ENCODE measurements at places on chromosomes 3 and 15.

DNA sequence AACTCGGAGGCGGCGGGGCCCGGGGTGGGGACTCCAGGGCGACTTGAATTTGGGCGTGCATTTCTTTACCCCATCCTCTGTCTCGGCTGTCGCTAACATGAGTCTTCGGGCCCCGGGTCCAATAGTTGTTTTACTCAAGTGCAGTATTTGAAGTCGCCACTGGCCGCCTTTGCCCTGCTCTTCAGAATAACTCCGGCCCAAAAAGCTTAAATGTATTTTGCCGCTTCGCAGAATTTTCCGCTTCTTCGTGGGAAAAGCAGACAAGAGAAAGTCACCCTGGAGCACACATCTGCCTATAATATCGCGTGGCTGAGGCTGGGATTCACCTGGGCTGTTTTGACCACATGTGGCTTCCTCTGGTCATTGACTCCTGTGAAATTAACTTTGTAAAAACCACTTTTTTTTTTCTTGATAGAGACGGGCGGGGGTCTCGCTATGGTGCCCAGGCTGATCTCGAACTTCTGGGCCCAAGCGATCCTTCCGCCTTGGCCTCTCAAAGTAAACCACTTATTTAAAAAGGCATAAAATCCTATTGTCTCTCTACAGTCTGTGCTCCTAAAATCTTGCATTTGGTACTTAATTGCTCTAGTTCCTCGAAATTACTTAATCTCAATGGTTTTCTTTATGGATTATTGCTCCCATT, 676 bp downstream of the CNOT10 start:
- DNase-seq = no peak

DNA sequence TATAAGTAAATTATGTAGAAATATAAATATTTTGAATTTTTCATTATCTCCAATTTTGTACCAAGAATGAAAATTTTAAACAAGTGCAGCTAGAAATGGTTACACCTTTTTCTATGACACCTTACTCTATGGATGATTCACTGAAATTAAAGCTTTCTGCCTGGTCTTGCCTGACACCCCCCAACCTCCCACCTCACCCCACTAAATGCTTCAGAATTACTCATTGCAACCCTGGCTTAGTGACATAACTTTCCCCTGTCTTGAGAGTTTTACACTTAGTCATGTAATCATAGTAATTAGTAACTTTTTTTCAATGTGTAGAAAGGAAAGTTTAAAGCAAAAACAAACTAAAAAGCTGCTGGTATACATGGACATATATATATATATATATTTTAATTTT, 42.0 kb upstream of the MEIS2 start:
- no peak for DNase-seq

DNA sequence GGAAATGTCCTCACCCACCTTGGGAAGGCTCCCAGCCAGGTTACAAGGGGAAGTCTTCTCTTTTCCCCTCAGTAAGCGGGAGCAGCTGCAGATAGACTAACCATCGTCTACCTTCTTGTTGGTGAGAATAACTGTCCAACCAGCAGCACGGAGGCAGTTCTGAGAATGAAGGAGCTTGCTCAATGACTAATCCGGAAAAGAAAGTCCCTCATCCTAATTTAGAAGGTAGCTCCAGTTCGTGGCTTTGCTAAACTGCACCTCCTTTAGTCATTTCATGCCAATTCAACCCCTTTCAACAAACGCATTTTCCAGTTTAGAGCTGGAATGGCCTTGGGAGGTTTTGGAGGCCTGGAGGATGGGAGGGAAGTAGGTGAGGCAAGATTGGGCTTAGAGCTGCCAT, 527.4 kb upstream of the PROK2 start:
- no peak for DNase-seq

DNA sequence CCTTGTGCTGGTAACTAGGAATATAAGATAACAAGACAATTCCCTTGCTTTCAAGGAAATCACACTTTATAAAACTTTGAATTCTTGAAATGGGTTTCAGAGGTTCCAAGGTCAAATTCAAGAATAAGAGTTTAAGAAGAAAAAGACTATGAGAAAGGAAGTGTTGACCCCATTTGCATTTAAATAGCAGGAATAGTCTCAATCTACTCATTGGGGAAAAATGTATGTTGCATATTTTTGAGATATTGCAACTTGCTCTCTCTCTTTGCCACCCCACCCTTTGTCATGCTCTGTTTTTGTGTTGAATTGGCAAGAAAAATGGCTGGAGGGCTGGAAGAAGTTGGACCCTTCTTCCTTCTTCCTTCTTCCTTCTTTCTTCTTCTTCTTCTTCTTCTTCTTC, 699.2 kb downstream of the TUSC7 start:
- no peak for DNase-seq

DNA sequence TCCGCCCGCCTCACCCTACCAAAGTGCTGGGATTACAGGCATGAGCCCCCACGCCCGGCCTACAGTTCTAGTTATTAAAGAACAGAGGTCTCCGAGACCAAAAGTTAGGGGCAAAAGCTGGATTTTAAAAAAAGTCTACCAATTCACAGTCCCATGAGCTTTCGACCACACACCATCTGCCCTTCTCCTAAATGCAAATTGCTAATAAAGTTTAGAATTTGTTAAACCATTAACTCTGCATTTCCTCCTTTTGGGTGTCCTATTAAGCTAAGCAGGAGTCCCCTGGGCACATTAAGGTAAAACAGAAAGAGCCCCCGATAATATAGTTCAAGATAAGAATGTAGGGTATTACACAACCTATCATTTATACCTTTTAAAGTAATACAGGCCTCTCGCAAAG, 322.7 kb downstream of the FOXP1 start:
- no peak for DNase-seq

- no peak for DNase-seq
These were observed 345.5 kb upstream of the ROBO1 start for GRCh38 chr3:80113331-80113730.

GRCh38 chr15:78048628-78048920, 28.9 kb downstream of the TBC1D2B start:
- DNase-seq = no peak

DNA sequence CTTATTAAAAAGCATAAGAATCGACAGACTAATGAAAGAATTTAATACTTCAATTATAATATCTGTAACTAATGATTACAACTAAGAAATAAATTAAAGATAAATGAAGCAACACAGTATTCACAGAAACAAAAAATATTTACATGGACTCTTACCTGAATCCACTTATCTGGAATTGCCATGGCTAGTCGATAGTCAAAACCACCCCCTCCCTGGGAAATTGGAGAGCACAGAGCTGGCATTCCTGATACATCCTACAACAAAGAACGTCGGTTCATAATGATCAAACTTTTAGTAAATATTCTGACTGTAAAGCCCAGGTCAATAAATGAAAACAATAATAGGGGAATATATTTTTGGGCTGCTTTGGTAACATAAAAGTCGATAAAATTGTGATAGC, 175.5 kb downstream of the GBE1 start:
- DNase-seq = no peak

DNA sequence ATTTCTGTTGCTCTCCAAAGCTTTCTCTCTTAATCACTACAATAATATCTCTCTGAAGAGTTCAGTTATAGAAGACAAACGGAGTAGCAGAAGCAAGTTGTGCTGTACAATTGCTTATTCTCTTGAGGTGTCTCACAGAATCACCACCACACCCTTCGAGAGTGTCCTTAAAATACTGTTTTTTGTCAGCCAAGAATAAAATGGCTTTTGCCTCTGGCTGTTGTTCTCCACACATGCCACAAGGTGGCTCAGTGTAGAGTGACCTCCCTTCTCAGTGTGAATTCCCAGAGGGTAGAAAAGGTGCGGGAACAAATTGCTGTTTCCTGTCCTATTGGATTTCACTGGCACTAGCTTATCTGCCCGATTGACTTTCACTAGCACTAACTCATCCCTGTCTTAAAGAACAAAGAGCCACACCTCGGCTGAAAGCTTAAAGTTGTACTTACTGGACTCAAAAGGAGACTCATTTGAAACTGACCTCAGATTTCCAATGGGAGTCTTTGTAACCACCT, 134.2 kb upstream of the SATB1 start:
- no peak for DNase-seq

DNA sequence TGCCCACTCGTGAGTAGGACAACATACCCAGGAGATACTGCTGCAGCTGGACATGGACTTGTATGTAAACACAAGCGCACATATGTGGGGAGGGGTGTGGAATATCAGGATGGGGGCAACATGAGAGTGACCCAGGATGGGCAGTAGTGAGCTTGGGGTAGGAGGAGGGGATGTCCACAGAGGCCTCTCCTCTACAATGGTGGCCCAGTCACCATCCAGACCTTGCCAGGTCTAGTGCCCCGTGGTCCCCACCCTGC, 266 bp upstream of the ZBTB47 start:
- no peak for DNase-seq

DNA sequence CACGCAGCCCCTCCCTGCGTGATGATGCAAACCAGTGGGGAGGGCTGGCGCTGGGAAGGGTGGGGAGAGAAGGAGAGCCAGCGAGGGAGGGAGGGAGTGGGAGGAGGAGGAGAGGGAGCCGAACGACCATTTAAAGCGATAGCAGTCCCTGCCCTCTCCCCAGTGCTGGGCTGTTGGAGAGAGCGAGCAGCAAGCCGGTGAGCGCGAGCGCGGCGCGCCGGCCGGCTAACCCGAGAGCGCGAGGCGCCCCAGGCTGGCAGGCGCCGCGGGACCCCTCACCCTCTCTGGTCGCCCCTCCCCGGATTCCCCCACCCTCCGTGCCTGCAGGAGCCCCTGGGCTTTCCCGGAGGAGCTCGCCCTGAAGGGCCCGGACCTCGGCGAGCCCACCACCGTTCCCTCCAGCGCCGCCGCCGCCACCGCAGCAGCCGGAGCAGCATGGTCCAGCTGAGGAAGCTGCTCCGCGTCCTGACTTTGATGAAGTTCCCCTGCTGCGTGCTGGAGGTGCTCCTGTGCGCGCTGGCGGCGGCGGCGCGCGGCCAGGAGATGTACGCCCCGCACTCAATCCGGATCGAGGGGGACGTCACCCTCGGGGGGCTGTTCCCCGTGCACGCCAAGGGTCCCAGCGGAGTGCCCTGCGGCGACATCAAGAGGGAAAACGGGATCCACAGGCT, at the start of gene GRM7:
GRM7 (plus strand) TSS at position 162 of the 671 bp plus-strand sequence.
- DNase-seq = no peak

GRCh38 chr3:36212251-36212650, 168.1 kb upstream of the STAC start:
- no peak for DNase-seq

GRCh38 chr3:168216851-168217250, 121.1 kb upstream of the GOLIM4 start:
- DNase-seq = no peak

DNA sequence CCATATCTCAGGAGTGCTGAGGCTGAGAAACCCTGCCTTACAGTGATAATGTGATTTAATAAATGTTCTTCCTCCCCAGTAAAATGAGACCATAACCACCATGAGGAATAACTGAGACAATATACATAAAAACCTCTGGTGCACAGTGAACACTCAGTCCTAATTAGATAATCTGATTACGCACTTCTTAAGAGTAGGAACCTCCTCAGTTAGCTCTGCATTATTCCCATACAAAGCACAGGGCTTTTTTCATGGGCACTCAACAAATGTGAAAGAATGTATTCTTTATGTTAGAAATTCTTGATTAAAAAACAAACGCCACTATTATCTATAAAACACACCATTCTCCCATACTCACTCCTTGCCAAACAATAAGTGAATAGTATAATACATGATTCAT, 97.0 kb downstream of the TNIK start:
- no peak for DNase-seq

GRCh38 chr3:111292117-111292516, 220.5 kb downstream of the NECTIN3 start:
- no peak for DNase-seq

DNA sequence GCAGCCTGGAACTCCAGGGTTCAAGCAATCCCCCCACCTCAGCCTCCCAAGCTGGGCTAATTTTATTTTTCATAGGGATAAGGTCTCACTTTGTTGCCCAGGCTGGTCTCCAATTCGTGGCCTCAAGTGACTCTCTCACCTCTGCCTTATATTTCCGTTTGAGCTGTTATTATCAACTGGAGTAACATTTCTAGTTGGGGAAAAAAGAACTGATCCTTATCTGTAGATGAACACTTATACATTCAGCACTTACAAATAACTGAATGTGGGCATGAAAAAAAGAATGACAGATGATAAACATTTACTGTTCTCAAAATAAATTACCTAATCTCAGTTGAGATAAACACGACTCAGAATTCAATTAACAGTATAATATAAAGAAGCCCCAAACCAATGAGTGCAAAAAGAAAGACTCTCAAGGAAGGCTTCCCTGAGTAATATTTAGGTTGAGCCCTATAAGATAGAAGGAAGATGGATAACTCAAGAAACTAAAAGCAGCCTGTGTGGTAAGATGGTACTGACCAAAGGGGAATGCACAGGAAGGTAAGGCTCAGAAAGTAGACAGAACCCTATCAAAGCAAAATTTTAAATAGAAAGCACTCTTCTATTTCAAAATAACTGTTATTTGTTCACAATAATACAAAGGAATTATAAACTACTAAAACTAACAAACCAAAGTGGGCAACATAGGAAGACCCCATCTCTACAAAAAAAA, 11.8 kb downstream of the UBE3A start:
- no peak for DNase-seq

DNA sequence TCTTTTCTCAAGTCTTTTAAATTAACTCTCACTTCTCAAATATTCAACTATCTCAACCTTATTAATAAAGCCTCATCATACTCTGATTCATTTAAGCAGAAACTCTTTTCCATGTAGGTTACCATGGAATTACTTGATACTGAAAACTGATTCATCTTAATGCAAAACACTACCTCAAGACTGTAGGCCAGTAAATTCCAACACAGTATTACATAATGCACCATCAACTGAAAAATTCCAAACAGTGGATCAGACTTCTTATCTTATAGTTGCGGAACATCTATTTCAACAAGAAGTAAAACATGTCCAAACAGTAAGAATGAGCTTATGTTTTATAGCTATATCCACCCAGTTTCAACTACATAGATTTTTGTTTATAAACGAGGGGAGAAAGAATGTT, 124.5 kb downstream of the PEAK1 start:
- DNase-seq = no peak

DNA sequence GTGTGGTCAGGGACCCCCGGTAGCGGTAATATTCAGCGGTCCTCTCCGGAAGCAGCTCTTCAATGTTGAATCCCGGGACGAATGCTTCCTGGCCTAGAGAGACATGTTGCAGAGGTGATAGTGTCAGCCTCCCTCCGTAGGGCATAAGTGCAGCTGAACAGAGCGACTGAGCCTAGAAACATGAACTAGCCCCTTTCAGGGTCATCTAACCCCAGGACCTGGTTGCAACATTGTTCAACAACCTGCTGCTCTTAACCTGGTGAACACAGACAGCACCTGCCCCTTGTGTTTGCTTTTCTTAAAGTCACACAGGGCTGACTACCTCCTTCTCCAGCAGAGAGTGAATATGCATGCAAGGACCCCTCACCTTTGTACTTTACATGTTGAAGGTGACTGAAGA, 41.3 kb downstream of the CA12 start:
- no peak for DNase-seq

DNA sequence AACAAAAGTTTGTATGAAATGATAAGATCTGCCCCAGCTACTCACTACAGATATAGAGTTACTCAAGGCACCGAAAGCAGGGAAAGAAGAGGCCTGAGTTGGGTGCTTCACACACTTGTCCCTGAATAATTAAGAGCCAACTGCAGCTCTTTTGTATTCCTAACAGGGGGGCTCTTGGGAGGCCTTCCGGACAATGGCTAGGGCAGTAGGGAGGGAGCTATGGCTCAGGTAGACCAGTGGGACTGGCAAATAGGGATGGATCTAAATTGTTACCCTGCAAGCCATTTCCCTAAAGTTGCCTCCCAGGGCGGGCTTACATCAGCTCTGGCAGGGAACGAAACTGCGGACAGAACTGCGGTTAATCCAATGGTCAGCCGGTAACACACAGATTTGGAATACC, 6.2 kb downstream of the SEMA5B start:
- DNase-seq = no peak

GRCh38 chr15:62087671-62088352, 21.0 kb downstream of the C2CD4A start:
- DNase-seq = no peak
